Esophagus muscularis mucosa (tissue), 4 donors: ENCODE measurements at places on chromosomes 4 and X. TPM values are rescaled to one million over a fixed set of nuclear protein-coding genes. Genes with fewer than 3 reads are reported as not detected.

HSPA4L gene
- 7.1 TPM for total RNA-seq

FHDC1 gene
- 0.83 TPM for total RNA-seq

ZNF630 gene
- 3.6 TPM for total RNA-seq

DNA sequence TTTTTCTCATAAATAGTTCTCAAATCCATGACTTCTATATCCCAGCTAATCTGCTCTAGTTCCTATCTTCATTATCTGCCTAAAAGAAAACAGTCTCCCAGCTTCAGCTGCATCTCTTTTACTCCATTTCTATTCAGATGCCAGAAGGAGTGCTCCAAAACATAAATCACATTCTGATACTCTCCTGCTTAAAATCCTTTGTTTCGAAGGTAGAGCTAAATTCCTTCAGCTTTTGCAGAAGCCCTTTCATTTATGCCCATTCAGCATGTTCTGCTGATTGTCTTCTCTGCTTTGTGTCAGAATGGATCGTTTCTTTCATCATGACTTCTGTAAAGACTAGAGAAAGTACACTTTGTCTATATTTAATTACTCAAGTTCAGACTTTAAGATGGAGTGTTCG lies 440.1 kb upstream of the SMIM31 start:
- no peaks in the 10 kb centered on the region for H3K27me3 ChIP-seq
- H3K36me3 ChIP-seq: no peaks in the 10 kb centered on the region
- H3K27ac ChIP-seq: no peak overlapping the region

DNA sequence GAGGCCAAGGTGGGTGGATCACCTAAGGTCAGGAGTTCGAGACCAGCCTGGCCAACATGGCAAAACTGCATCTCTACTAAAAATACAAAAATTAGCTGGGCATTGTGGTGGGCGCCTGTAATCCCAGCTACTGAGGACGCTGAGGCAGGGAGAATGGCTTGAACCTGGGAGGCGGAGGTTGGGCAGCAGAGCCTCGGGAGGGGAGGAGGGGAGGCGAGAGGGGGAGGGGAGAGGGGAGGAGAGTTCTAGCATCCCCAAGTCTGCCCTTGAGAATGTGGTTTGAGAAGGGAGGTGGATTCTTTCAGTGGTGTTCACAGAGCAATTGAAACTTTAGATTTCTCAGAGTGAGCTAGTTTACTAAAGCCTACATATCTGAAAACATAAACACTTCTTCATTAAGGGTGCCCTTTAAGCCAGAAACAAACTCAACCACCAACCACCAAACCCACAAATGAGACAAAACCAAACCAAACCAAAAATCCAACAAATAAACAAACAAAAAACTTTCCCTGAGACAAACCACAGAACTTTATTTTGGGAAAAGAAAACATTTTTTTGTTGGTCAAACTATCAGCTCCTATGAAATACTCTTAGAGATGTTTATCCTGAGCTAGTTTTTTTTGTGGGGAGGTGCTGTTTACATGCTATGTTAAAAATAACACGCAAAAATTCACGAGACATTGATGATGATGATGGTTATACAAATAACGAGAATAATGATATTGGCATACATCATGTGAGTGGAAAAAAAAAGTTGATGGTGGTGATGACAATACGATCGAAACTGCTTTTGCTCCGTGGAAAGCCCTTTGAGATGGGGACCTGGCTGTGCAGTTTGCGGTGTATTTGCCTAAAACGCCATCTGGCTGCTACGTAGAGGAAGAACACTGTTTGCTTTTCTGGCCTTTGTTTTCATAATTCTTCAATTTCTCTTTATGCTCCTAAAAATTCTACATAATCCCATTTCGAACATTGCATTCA lies 98.2 kb upstream of the PRKX start:
- H3K27me3 ChIP-seq: no peaks in the 10 kb centered on the region
- DNase-seq: no peak
- H3K4me1 ChIP-seq: peaks cover 9% of the 10 kb centered on the region
- H3K4me3 ChIP-seq: no peak overlapping the region
- no peak overlapping the region for H3K27ac ChIP-seq

- no peak overlapping the region for H3K27ac ChIP-seq
- H3K4me1 ChIP-seq: no peaks in the 10 kb centered on the region
- no peak for DNase-seq
- H3K27me3 ChIP-seq: no peaks in the 10 kb centered on the region
- no peaks in the 10 kb centered on the region for H3K36me3 ChIP-seq
Observed at GRCh38 chrX:151624677-151625076, 61.2 kb downstream of the PASD1 start.

DNA sequence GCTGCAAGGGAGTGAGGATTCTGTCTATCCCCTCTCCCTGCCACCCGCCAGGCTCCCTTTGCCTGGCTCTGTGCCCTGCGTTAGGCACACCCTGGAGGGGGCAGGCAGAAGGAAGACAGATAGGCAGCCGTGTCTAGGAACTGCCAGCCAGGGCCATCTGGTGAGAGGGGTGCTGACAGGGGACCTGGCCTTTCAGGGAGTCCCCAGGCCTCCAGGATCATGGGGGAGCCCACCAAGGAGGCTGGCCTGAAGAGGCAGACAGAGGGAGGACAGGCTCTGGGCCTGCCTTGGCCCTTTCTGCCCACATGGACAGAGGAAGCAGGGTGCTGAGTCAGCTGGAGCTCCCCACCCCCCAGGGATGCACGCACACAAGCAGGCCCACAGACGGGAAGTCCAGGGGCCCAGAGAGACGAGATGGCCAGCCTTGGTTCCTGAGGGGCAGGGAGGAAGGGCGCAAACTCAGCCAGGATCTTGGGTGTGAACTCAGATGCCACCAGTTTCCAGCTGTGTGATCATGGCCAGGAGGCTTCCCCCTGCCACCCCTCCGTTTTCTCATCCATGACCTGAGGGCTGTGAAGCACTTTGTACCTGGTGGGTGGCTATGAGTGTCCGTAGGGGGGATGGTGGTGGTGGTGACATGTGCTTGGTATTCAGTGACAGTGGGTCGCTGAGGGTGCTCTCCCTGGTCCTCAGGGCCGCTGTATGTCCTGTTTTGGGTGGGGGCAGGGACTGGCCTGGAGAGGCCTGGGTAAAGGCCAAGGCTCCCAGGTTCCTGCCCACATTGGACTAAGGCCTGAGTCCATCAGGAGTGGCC lies 1.8 kb downstream of the SH3BP2 start:
- H3K4me1 ChIP-seq: peaks cover 74% of the 10 kb centered on the region
- H3K27me3 ChIP-seq: no peaks in the 10 kb centered on the region
- no peak for DNase-seq

DNA sequence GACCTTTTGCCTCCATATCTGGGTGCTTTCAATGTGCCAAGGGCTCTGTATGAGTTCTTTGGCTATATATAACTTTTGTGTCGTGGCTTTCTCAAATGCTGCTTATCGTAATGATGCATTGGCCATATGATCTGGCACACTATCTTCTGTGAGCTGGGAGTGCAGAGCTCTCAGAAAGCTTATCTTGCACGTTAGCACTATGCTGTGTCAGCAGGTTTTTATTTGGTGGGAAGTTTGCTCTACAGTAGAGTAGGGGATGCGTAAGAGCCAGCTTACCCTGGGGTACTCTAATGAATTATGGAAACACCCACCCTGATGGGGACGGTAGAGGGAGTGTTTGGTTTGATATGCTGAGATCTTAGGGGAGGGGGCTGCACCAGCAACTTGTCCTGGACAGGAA lies 119.6 kb downstream of the FAAH2 start:
- no peak overlapping the region for H3K4me3 ChIP-seq
- H3K4me1 ChIP-seq: no peaks in the 10 kb centered on the region
- DNase-seq: no peak
- no peaks in the 10 kb centered on the region for H3K27me3 ChIP-seq

- H3K4me1 ChIP-seq: no peaks in the 10 kb centered on the region
- no peak for DNase-seq
- no peaks in the 10 kb centered on the region for H3K36me3 ChIP-seq
- H3K27me3 ChIP-seq: no peaks in the 10 kb centered on the region
Observed at GRCh38 chr4:109067508-109068235, 234.8 kb downstream of the COL25A1 start.

DNA sequence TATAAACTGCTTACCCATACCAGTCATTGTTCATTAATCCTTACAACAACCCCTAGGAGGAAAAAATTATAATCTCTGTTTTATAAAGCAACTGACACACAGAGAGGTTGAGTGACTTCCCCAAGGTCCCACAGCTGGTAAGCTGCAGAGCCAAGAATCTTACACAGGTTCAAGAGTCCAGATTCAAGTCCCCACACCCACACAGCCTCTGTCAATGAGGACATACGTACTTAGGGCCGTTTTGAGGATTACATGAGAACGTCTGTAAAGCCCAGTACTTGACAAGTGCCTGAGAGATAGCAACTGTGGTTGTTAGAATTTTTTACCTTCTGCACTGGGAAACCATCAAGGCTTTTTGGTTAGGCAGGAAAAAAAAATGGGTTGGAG lies 556 bp upstream of the SLC25A43 start:
- peaks cover 17% of the 10 kb centered on the region for H3K4me1 ChIP-seq
- peak overlapping the region; percentile 70 for H3K4me3 ChIP-seq
- H3K36me3 ChIP-seq: no peaks in the 10 kb centered on the region
- peak overlapping the region; percentile 84 for H3K27ac ChIP-seq
- no peak for DNase-seq
- H3K27me3 ChIP-seq: no peaks in the 10 kb centered on the region

DNA sequence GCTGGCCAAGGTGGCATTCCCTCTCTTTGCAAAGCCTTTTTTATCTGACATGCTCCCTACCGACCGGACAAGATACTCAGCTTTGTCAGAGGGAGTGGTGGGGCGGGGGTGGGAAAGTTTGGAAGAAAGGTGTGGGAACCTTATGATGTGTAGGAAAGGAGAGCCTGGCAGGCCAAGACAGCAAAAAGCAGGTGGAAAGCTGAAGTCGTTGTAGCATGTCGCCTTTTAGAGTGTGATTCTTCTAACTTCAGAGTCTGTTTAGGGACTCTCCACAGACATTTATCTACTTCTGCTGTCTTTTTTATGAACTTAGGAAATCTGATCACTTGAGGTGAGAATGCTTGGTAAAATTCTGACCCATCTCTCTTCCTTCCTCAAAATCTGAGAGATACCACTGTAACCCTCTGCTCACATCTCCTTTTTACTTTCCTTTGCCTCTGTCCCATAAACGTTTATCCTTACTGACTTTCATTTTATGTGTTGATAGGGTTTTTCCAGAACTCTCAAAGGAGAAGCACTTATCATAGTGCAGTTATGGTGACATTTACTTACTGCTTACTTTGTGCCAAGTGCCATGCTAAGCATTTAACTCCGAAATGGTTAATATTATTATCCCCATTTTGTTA lies 8.2 kb upstream of the RUFY3 start:
- H3K4me1 ChIP-seq: peaks cover 19% of the 10 kb centered on the region
- DNase-seq: no peak
- no peak overlapping the region for H3K27ac ChIP-seq
- H3K27me3 ChIP-seq: no peaks in the 10 kb centered on the region

DNA sequence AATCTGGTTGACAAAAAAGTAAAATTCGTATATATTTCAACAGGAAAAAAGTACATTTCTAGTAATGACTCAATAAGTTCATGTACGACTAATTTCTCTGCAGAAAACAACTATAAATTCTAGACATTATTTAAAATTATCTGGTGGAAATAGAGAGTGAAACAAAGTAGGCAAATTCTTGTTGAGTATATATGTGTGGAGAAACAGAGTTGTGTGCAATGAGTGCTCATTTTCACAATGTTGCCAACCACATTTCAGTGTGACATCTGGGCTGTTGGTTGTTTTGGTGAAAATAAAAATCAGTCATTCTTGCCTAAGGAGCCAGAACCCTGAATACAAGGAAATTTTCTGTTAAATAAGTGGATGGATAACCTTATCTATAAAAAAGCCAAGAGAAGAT lies 372.0 kb upstream of the NDST4 start:
- H3K27ac ChIP-seq: no peak overlapping the region
- no peak for DNase-seq
- H3K4me1 ChIP-seq: no peaks in the 10 kb centered on the region

GRCh38 chrX:53186351-53186750 lies 38.7 kb downstream of the KDM5C start:
- no peak overlapping the region for H3K27ac ChIP-seq
- H3K4me1 ChIP-seq: no peaks in the 10 kb centered on the region
- H3K27me3 ChIP-seq: no peaks in the 10 kb centered on the region
- H3K4me3 ChIP-seq: no peak overlapping the region

GRCh38 chr4:76090241-76090691 lies 15.8 kb downstream of the ART3 start:
- H3K36me3 ChIP-seq: no peaks in the 10 kb centered on the region
- no peak for DNase-seq

DNA sequence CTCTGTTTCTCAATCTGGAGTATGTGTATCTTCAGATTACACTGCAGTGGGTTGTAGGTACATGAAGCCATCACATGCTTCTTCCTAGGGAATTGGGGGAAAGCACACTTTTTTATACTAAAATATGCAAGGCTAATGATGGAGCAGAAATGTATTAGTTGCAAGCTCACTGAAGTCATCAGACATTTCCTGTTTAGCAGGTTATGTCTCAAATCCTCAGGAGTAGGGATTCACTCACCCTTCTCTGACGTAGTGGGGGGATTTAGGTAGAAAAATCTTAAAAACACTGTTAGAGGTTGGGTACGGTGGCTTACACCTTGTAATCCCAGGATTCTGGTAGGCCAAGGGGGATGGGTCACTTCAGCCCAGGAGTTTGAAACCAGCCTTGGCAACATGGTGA lies 128.4 kb upstream of the GPC4 start:
- no peaks in the 10 kb centered on the region for H3K4me1 ChIP-seq
- DNase-seq: no peak
- H3K4me3 ChIP-seq: no peak overlapping the region

- no peaks in the 10 kb centered on the region for H3K4me1 ChIP-seq
- no peak overlapping the region for H3K27ac ChIP-seq
- H3K4me3 ChIP-seq: no peak overlapping the region
- no peaks in the 10 kb centered on the region for H3K27me3 ChIP-seq
Observed at GRCh38 chr4:107129076-107129475, 93.0 kb upstream of the DKK2 start.

- H3K27ac ChIP-seq: no peak overlapping the region
- no peak for DNase-seq
- H3K4me3 ChIP-seq: no peak overlapping the region
- no peaks in the 10 kb centered on the region for H3K4me1 ChIP-seq
- no peaks in the 10 kb centered on the region for H3K27me3 ChIP-seq
Observed at GRCh38 chr4:32037399-32037798, 1317.2 kb downstream of the PCDH7 start.
